ENCODE measurements at places on chromosomes 7 and 10. TPM values are rescaled to one million over a fixed set of nuclear protein-coding genes. Genes with fewer than 3 reads are reported as not detected.

DNA sequence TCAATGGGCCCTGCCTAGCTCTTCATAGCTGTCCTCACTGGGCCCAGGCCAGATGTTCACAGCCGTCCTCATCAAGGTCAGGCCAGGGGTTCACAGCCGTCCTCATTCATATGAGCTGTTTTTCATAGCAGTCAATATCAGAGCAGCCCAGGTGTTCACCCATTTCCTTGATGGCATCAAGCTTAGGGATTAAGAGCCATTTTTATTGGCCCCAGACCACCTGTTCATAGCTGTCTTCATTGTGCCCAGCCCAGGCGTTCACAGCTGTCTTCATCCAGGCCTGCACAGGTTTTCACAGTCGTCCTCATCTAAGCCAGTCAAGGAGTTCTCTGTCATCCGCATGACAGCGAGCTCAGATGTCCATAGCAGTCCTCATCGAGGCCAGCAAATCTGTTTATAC lies 9.4 kb downstream of the FRG2B start:
- DNase-seq = no peak

DNA sequence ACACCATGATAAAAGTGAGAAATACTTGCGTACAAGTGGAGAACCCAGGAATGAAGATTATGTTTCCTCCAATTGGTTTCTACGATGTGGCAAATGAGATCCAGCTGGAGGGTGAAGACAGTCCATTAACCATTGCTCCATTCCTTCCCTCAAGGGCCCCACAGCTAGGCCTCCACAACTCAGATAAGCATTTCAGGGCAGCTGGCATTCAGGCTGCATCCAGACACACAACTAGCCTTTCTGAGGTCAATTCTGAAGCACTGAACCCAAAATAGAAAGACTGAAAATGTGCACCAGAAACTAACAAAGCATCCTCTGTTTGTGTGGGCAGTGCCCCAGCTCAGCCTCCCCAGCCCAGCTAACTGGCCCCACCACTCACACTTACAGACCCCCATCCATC lies 94.8 kb downstream of the GSAP start:
- DNase-seq = no peak

DNA sequence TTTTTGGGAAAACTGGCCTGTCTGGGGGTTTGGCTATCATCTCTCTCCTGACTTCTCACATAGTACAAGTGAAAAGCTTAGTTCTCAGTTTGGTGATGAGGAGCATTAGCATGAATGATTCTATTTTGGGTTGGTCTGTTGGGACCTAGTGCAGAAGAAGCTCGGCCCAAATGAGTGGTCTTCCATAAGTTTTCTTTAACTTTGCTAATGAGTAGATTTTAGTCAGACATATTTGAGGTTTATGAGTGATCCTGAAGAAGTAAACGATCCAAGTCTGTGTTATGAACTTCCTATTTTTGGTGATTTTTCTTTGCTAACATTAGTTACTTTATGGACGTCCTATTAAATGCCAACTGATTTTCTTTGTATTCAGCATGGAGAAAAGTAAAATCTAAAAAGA lies 51.7 kb upstream of the CALD1 start:
- DNase-seq = no peak

Gene UBE2D1
- total RNA-seq = 26.8 TPM

Gene ADAP1
- 6.2 TPM for total RNA-seq

Gene NME8
- total RNA-seq = not detected

Gene ADARB2
- 0.87 TPM for total RNA-seq

GRCh38 chr7:4689668-4690067 lies 7.6 kb downstream of the FOXK1 start:
- DNase-seq = no peak

- DNase-seq = no peak
Observed at GRCh38 chr7:139446051-139446890, 37.2 kb downstream of the KLRG2 start.

Gene HIP1
- 87.5 TPM for total RNA-seq

DNA sequence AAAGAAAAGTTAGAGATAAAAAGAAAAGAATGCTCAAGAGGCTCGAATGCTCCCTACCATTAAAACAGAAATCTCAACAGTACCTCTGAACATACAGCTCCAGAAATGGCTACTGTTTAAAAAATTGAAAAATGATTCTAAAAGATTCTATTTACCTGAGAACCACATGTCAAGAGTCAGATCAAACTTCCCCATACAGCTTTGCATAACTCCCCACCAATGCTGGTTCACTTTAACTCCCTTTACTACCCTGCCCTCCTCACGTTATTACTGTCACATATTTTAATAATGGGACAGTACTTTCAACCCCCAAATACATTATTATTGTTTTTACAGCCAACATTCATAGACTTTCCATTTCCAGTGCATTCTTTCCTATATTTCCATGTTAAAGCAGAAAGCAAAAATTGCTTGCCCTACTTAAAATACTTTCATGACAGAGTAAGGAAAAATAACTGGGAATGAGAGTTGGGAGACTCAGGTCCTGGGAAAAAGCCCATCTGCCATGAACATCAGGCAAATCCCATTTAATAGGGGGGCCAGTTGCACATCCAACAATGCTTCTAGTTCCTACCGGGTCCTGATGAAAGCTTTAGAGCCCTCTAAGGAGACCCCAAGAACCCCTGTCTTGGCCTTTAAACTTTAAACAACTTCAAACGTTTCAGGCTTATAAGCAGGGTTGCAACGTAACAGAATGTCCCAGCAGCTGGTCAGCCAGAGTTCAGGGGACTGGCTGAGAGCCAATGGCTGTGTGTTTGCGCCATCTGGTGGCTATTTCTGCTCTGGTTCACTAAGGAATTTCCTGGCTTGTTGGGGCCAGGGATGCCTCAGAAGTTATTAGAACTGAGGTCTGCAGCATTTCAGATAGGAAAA lies 247.4 kb downstream of the ELMO1 start:
- DNase-seq = peak; percentile 85

Gene EBF3
- 0.04 TPM for total RNA-seq

Gene MAD1L1
- 39.0 TPM for total RNA-seq

Gene ZNF438
- total RNA-seq = 0.97 TPM

Measured in H9 (cell line).